GF-D8 (cell line): ENCODE measurements at places on chromosomes 5 and 9.

GRCh38 chr5:51271261-51271660 lies 112.0 kb upstream of the ISL1 start:
- DNase-seq = no peak

DNA sequence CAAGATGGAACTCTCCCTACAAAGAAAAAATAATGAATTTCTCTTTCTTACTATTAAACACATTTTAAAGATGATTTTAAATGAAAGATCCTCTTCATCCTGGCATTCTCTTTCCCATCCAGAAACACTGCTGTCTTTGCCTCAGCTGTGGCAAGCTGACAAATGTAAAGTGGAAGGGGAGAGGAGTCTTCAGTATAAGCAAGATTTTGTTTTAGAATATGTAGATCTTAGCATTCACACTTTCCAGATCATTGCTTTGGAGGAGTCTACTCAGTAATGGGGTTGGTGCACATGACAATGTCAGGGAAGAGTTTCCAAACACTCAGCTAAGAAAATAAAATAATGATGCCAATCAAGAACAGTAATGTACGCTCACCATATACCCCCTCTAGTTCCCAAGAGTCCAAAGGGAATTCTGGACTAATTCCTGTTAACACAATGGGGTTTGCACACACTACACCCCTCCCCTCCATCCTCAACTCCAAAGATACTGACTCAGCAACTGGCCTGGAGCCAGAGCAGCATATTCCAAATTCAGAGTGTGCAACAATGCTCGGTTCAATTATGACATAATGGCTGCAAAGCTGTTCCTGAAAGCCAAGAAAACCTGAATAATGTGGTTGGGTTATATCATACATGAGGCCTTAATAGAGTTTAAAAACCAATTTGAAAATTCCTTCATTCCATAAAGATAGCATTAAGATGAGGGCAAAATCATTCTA lies 4.6 kb downstream of the C5orf63 start:
- no peak for DNase-seq

DNA sequence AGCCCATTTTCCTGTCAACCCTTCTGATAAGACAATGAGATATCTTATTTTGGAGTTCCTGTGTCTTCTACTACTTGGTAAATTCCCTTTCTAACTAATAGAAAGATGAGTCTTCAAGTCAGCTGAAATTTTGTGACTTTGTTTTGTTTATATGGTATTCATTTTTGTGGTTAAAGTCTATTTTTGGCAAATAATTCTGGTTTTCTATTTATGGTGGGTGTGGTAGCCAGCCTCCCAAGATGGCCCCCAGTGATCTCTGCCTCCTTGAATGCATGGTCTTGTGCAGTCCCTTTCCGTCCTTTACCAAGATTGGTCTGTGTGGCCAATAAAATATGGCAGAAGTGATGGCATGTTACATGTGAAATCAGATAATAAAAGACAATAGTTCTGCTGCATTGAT lies 91.5 kb downstream of the NR3C1 start:
- no peak for DNase-seq

- DNase-seq = no peak
Observed at GRCh38 chr9:134152022-134152448, 12.3 kb downstream of the RNU6ATAC start.

GRCh38 chr9:22657713-22658112 lies 211.1 kb downstream of the DMRTA1 start:
- no peak for DNase-seq

GRCh38 chr5:73374520-73375190 lies 73.9 kb downstream of the FOXD1 start:
- DNase-seq = no peak

- DNase-seq = no peak
Observed at GRCh38 chr5:180093241-180093640, 21.7 kb upstream of the RNF130 start.

- no peak for DNase-seq
Observed at GRCh38 chr9:99811598-99812383, 9.9 kb upstream of the NR4A3 start.

DNA sequence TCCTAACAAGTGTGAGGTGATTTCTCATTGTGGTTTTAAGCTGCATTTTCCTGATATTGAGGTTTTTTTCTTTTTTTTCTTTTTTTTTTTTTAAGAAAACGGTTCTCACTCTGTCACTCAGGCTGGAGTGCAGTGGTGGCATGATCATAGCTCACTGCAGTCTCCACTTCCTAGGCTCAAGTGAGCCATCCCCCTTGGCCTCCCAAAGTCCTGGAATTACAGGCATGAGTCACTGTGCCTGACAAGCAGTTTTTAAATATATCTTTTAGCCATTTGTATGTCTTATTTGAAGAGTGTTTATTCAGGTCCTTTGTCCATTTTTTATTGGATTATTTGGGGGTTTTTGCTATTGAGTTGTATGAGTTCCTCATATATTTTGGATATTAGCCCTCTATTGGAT lies 53.8 kb downstream of the GCNT1 start:
- DNase-seq = no peak
